Stimulated activated CD4-positive, alpha-beta T cell treated with anti-CD3 and anti-CD28 coated beads, Interleukin-1b, Interleukin-23, amount 100 ng/mL, for 1 hour (primary cell): ENCODE measurements at places on chromosomes 7 and 10.
A peak's percentile ranks its signal among the peaks of the same experiment; 100 is the strongest.

GRCh38 chr10:1043532-1043995 is 5.4 kb downstream of the IDI1 start:
- DNase-seq, result no peak

DNA sequence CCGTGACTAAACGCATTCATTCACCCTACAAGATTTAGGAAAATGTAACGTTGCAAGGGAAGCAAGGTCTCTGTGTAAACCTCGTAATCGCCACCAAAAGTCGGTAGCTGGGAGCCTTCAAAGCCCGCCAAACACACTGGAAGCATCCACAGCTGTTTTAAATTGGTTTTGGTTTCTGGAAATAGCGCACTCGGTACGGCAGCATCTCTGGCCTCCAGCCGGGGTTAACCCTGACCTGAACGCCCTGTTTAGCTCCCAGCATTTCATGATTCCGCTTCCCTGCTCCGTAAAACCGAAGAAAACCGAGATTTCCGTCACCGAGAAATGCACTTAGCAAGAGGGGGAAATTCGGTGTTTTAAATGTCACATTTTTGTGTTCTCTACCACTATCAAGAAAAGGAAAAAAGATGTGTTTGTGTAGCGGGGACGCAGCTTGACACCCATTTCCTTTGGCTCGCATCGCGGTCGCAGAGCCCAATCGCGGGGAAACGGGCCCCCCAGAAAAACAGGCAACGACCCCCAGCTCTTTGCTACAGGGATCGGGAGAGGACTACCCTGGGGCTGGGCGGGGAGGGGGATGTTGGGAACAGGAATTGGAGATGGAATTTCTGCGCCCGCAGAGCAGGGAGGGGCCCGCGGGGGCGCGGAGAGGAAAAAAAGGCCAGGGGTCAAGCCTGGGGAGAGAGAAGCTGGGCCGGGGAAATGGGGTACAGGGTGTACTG is 646 bp downstream of the SGCE start:
- DNase-seq, result no peak

DNA sequence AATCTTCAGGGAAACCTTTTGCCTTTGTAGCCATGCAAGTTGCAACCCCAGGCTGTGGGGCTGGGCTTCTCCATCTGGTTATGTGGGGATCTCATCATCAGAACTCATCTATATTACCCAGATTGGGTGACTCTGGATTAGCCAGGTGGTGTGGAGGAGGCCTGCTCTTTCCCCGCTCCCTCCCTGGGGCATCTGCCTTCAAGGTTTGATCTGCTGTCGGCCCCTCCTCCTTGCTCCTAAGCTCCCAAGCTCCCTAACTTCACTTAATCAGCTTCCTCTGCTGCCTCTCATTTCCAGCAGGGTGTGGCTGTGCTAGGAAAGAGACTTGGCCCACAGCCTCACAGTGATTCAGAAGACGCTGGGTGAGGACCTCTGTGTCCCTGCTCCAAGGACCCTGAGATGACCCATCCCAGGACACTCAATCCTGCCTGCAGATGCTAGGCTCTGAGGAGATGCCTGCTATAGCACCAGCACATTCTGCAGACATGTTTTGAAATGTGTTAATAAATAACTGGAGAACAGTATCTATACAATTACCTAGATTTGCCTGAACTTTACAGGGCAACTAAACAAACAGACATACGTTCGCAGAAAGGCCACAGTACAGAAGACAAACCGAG is 392.1 kb upstream of the PODXL start:
- DNase-seq, result no peak

GRCh38 chr10:119325131-119325530 is 117.8 kb downstream of the GRK5 start:
- DNase-seq, result no peak

GRCh38 chr7:31763548-31763947 is 76.5 kb downstream of the PPP1R17 start:
- no peak for DNase-seq

DNA sequence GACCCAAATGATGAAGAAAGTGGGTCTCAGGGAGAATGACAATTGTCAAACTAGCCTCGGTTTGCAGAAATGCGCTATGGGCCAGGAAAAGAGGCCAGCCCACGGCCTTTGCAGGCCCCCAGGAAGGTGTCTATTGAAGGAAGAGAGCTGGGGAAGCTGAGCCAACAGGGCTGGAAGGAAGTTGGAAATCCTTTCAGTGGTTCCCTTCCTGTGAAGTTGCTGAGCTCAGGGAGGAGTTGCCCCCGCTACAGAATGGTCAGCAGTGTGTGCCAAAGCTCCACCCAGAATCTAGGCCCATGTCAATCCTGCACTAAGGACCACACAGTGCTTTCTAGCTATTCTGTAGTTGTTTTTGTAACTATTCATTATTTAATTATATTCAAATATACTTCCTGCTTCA is 91.6 kb upstream of the ANLN start:
- DNase-seq, result no peak

DNA sequence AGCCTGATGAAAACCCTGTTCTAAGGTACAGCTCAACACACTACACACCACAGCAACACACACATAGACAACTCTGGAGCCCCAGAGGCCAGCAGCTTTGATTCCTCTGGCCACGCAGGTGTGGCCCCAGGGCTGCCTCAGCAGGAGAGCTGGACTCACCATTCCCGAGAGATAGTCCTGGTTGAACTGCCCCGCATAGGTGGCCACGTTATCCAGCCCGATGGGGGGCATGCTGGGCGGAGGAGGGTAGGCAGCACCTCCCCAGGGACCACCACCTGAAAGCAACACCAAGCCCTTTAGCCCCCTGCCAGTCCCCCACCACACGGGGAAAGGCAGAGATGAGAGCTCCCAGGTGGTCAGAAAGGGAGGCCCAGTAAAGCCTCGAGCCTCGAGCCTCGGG is 34.7 kb downstream of the ANXA11 start:
- DNase-seq, result no peak

DNA sequence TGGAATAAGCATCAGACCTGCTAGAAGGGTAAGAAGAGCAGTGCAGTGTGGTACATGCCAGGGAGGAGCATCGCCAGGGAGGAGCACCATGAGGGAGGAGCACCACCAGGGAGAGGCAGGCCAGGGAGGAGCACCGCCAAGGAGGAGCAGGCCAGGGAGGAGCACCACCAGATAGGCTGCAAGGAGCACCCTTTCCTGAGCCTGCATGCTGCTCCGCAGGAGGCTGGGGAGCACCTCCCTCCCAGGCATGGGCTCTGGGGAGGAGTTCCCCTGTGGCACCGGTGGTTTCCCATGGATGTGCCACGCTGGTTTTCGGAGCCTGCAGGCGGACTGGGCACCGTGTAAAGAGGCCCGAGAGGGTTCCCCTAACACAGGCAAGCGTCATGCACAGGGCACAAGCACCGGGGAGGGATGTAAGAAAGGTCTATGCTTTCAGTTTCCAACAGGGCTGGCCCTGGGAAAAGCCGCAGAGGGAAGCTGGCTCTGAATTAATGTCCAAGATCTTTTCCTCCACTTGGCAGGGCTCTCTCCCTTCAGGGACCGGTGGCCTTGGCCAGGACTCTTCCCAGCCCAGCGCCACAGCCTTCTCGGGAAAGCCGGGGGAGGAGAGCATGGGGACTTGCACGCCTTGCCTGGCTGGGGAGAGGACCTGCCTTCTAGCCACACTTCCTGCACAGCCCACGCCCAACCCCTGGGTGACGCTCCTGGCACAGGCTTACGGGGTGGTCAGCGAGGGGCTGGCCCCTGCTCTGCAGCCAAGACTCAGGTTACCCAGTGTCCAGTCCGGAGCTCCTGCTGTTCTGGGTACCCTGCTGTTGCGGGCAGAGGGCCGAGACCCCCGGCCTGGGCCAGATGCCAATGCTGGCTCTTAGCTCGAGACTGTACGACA is 11.5 kb upstream of the GPER1 start:
- no peak for DNase-seq

GRCh38 chr7:140571538-140572122 is 69.0 kb downstream of the DENND2A start:
- no peak for DNase-seq

GRCh38 chr10:36808625-36809362 is 316.6 kb upstream of the ANKRD30A start:
- DNase-seq, result no peak

- DNase-seq, result no peak
Observed at GRCh38 chr10:4588824-4589223, 237.2 kb upstream of the AKR1E2 start.

GRCh38 chr10:59587083-59587755 is 122.4 kb downstream of the SLC16A9 start:
- no peak for DNase-seq

DNA sequence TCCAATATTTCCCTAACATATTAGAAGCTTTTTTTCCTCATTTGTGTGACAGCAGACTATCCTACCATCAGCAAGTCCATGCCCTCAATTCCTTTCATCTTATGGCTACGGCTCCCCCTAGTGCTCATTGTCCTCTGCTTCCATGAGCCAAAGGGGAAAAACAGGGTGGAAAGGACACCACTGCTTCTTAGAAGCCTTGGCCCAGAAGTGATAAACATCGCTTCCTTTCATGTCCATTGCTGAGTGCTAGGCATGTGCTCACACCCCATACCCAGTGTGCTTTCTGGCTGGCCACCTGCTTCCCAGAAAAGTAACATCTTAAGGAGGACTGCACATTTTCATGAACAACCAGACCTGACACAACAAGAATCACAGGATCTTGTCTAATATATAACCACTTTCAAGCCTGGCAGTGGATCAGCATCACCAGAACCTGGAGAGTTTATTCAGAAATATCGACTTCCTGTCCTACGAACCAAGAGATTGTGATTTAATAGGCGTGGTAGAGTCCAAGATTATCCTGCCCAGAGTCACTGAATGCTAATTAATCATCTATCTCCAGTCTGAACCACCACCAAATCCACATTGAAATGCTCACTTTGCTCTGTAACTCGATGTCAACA is 650.5 kb upstream of the SORCS1 start:
- no peak for DNase-seq

DNA sequence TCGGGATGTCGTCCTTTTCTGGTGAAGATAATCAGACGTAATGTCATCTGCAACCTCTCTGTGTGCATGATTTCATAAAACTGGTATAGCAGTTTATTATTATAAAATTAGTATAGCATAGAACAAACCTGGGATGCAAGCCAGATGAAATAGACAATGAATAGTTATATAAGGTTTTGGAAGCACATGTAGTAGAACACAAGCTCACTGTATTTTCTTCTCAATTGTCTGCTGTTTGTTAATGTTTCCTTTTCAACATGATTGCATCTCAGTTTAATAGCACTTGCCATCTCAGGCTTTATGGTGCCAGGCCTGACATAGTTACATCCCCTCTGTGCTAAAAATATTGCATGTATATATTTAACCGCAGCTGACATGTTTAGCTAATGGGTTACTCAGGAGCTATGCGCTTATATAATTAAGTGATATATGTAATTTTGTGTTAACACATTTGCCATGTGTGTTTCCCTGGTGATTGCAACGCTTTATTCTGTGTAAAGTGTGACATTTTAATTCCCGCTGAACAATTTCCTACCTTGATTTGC is 132.7 kb downstream of the ARID5B start:
- no peak for DNase-seq

DNA sequence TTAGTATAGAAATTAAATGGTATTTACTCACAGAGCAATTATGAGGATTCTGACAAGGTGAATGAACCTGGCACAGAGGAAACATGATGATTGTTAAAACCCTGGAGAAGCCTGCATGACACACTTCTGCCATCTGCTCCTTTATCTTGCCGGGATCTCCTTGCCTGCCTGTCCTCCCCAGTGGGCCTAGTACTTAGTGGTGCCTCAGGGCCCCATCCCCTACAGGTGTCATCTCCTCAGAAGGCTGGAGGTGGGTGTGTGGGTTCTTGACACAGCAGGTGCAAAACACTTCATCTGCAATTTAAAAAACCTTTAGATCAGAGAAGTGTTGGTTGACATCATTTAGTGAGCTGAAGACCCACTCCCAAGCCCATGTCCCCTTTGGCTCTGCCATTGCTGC is 261.2 kb downstream of the ADRA2A start:
- no peak for DNase-seq

- DNase-seq, result peak; percentile 98
Observed at GRCh38 chr10:12129222-12130111, at the start of gene SEC61A2. TSS of gene SEC61A2 (plus strand) at chr10:12129677. CDS start at chr10:12129788, 111 bp downstream.

GRCh38 chr7:24405002-24405401 is 121.0 kb downstream of the NPY start:
- no peak for DNase-seq

DNA sequence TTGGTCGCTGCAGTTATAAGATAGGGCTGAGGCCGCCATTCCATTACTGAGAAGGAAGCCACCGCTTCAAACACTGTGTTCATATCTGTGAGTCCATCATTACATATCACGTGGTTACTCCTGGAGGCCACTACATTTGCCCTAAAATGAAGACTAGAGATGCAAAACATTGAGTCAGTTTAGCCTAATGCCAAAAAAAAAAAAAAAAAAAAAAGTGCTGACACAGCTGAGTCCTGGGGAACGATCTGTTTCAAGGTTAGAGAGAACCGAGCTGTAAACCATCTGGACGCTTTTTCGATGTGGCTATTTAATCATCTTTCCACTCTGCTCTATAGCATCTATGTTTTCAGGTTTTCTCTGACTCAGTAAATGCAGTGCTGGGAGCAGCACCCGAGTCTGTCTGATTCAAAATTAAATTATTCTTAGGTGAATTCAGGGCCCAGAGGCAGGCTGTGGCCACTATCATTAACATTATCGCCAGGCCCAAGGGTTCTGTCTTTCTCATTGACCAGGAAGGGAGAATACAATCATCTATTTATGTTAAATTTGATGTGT is 449.1 kb downstream of the PAXIP1 start:
- no peak for DNase-seq

GRCh38 chr7:133562621-133563020 is 309.7 kb downstream of the EXOC4 start:
- DNase-seq, result no peak

DNA sequence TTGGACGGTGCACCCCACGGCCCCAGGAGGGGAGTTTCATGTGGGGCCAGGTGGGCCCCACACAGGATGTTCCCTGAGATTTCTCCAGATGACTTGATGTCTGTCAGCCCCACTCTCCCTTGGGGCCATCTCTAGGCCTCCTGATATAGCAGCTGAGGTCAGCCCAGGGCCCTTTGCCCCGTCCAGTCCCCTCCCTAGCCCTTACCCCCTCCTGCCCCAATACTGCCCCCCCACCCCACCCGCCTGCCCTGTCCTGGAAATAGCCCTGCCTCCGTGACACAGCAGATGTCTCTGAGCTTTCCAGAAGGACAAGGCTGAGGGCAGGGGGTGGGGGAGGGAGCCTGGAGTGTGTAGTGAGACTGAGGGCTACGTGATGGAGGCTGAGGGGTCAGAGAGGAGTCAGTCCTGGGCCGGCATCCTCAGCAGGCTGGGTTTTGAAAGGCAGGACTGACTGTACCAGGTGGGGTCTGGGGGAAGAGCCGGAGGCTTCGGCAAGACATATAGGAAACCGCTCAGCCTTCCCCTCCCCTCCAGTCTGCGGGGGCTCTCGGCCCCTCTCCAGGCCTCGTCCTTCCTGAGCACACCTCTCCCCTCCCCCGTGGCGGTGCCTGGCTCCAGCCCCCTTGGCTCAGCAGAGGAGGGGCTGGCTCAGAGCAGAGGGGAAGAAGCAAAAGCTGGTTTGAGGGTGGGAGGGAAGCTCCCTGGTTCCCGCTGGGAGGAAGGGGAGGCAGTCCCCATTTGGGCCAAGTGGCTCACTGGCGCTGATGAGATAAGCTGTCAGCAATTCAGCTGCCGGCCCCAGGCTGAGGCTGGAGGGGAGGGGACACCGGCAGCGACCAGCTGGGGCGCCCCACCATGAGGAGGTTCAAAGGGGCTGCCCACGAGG is 2.0 kb downstream of the FLNC start:
- no peak for DNase-seq
